ENCODE measurements at places on chromosomes 3 and 15. TPM values are rescaled to one million over a fixed set of nuclear protein-coding genes. Genes with fewer than 3 reads are reported as not detected.

The SLC27A2 gene
- total RNA-seq, result not detected

The USP8 gene
- 23.1 TPM for total RNA-seq

- H3K36me3 ChIP-seq, result no peaks in the 10 kb centered on the region
- H3K4me1 ChIP-seq, result peaks cover 3% of the 10 kb centered on the region
- no peak overlapping the region for H3K4me3 ChIP-seq
- DNase-seq, result no peak
- H3K27me3 ChIP-seq, result no peaks in the 10 kb centered on the region
These were observed 17.0 kb downstream of the PIK3CB start for GRCh38 chr3:138817695-138818094.

GRCh38 chr3:18890449-18890848, 257.9 kb upstream of the KCNH8 start:
- H3K36me3 ChIP-seq, result no peaks in the 10 kb centered on the region
- no peak overlapping the region for H3K27ac ChIP-seq
- no peaks in the 10 kb centered on the region for H3K4me1 ChIP-seq
- no peak overlapping the region for H3K4me3 ChIP-seq
- H3K27me3 ChIP-seq, result no peaks in the 10 kb centered on the region

DNA sequence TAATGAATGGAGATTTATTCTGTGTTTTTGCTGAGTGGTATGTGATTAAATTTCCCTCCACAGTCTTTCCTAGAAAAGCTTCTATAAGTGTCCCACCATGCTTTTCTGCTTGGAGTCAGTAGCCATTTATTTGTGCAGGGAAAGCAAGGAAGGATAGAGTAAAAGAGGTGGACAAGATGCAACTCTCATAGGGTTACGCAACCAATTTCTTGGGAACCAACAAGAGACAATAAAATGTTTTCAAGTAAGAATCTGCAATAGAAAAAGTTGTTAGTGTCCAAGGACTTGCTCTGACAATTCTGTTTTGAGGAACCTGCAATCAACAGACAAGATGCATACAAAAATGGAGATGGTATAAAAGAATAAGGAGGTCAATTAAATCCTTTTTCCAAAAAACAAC, 153.8 kb upstream of the MITF start:
- no peaks in the 10 kb centered on the region for H3K27me3 ChIP-seq
- H3K27ac ChIP-seq, result no peak overlapping the region
- DNase-seq, result no peak
- no peaks in the 10 kb centered on the region for H3K36me3 ChIP-seq
- H3K4me1 ChIP-seq, result no peaks in the 10 kb centered on the region

Measured in cardiac muscle cell (in vitro differentiated cells and primary cell).